Stimulated activated CD4-positive, alpha-beta T cell treated with anti-CD3 and anti-CD28 coated beads, TNF-alpha, amount 100 ng/mL, for 4 hours (primary cell): ENCODE measurements at places on chromosomes 7 and 10.
A peak's percentile ranks its signal among the peaks of the same experiment; 100 is the strongest.

DNA sequence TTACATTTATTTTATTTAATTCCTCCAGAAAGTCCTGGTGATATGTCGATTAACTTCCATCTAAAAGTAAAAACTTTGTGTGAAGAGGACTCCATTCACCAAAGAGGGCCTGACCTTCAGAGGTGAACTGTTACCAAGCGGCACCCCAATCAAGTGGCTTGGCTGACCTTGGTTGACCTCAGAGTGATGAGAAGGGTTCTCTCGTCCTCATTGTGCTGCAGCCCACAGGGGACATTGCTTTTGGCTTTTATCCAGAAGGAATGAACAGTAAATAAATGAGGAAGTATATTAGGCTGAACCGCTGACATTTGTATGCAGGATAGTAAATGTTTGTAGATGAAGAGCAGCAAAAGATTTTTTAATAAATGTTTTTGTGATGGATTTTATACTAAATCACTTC is 172.4 kb upstream of the MKI67 start:
- no peak for DNase-seq

DNA sequence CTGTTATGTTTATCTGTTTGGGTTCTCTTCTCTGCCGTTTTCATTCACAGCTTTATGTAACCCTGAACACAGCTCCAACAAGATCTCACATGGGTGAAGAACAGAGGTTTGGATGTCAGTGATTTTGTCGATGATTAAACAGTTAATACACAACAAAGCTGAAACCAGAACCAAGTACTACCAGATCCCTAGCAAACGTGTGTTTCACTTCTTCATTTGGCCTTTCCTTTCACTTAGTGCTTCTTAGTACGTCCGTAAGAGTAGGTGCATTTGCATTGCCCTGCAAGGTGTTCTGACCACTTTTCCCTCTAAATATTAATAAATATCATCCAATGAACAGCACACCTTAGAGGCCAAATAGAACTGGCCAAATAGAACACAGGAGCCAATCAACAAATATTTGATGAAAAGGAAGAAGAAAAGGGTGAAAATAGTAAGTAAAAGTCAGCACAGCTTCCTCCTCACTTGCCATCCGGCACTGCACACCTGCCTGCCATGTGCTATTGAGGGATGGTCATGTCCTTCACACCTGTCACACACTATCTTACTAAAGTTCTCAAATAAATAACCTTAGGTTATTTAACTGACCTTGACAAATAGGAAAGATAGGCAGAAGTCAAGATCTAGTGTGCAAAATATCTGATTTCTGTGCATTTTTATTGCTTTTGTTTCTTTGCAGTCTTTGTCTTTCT is 252.6 kb upstream of the ANKRD30A start:
- DNase-seq, result no peak

DNA sequence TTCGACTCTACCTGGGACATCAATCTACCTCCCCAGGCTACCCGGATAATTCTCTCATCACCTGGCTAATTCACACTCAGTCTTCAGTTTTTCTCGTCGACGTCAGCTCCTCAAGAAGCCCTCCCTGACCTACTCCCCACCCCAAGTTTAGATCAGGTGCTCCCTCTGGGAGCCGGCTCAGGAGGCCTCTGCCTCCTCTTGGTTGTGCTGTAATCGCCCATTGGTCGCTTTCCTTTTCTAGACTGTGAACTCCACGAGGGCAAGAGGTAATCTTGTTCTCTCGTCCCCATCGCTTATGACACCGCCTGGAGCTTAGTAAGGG is 461 bp upstream of the WIPF3 start:
- DNase-seq, result no peak

GRCh38 chr10:75877877-75878276 is 446.5 kb downstream of the LRMDA start:
- DNase-seq, result no peak

- no peak for DNase-seq
These were observed 741.2 kb upstream of the ZWINT start for GRCh38 chr10:57102236-57102635.

DNA sequence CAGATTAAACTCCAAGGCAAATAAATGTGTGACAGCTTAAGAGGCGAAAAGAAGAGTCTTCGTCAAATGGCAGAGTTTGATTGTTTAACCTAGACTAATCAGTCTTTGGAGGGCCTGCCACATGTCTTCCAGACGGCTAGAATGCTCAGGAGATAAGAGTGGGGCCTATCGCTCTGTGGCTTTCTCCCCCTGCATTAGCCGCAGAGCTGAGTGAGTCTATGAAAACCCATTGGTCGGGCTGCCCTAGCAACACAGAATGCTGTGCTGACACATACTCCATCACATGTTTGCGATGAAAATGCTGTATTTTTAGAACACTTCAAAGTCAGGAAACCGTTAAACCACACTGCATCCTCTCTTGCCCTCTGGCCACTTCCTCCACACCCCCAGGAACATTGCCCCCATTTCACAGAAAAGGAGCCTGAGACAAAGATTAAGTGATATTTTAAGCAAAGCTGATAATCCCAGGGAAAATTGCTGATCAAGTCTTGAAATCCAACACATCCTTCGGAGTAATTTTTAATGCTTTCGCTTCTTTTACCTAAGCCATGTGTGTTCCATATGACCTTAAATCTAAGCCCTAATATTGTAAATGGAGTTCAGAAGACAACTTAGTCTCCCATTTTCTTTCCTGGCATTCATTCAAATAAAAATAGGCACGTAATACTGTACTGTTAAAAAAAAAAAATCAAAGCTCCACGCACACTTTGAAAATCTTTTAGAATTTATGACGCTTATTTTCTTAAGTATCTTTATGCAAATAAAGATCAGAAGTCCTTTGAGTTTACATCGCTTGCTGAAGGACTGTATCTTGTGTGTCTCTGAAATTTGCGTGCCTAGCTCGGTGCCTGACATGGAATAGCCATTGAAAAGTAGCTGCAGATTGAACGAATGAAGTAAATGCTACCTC is 161.2 kb downstream of the CELF2 start:
- DNase-seq, result no peak

DNA sequence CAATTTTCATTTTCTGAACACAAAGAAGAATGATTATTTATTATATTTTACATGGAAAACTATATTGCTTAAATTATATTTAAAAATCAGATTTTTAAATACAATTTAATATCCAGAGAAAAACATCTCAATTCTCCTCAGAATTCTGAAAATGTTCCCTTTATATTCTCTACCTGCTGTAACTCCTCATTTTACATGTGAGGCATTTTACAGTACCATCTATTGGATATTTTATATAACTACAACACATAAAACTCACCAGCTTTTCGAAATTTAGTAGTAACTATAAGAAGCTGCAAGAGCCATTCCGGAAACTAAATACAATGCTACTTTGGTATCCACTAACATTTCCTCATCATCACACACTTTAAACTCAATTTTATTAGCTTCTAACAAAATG is 264.6 kb downstream of the DGKB start:
- no peak for DNase-seq

GRCh38 chr7:129502708-129503685 is 666 bp downstream of the SMKR1 start:
- DNase-seq, result peak; percentile 18

DNA sequence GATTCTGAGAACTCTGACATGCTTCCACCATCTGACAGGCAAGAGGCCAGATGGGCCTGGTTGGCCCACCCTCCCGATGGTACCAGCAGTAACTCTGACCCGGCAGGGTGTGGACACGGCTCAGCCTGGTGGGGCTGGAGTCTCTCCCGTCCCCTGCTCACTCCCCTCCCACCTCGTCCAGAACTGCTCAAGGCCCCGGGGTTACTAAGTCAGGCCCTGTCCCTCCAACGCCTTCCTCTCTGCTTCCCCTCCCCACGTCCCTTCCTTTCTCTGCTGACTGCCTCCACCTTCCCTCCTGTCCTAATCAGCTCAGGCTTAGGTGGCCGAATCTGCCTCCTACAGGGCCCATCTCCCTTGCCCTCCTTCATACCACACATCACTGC is 12.5 kb downstream of the CALML5 start:
- DNase-seq, result no peak

DNA sequence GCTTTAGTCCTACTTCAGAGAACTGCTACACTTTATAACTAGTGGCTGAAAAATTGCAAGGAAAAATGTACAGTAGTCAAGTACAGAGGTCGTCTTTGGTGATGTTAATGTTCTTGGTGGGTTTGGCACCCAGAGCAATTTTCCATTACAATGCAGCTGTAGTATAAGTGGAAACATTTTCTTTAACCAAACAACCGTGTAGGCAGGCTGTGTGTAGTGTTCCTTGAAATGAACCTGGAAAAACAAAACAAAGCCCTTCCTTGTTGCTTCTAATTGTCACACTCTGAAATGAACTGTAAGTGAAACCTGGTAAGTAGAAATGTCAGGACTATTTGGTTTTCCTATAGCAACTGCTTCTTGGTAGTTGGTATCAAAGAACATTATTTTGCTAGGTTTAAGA is 256.9 kb downstream of the MDFIC start:
- DNase-seq, result no peak

- DNase-seq, result no peak
These were observed 62.5 kb downstream of the MKI67 start for GRCh38 chr10:128063736-128064107.

- no peak for DNase-seq
These were observed 32.4 kb upstream of the TCF7L2 start for GRCh38 chr10:112917681-112918080.

- no peak for DNase-seq
These were observed 58.8 kb downstream of the CAV1 start for GRCh38 chr7:116583653-116584052.
